ENCODE measurements at places on chromosomes 7 and 10. TPM values are rescaled to one million over a fixed set of nuclear protein-coding genes. Genes with fewer than 3 reads are reported as not detected.

DNA sequence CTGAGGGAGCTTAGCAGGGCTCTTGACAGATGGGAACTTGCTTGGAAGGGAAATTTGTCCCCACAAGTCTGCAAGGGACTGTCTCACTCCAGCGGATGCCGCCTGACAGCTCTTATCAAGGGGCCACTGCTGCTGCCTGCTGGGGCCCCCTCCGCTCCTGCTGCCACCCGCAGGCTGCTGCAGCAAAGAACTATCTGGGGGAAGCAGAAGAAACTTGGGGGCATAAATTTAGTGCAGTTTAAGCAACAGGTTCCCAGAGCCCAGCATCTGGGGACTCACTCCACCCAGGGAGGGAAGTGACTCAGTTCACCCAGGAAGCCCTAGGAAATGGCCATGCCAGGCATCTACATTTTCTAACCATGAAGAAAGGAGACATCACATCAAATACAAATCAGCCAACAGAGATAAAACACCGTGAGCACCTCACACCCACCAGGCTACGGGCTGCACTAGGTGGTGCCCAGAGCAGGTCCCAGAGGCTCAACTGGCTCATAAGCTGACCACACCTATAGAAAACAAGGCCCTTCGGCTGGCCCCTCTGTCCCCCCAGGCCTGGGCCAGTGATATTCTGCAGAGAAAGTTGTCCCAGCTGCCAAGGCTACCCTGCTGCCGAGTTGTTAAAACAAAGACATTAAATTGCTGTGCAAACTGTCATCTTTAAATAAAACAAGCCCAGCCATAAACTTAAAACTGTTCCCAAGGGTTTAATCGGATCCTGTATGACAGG, 3.7 kb downstream of the RGS10 start:
- H3K36me3 ChIP-seq = no peaks in the 10 kb centered on the region
- H3K27ac ChIP-seq = no peak overlapping the region
- no peak overlapping the region for H3K4me3 ChIP-seq
- DNase-seq = no peak

FAM25G gene
- not detected for total RNA-seq

LIPN gene
- not detected for total RNA-seq

PTF1A gene
- not detected for total RNA-seq

COL1A2 gene
- 42.8 TPM for total RNA-seq

DNA sequence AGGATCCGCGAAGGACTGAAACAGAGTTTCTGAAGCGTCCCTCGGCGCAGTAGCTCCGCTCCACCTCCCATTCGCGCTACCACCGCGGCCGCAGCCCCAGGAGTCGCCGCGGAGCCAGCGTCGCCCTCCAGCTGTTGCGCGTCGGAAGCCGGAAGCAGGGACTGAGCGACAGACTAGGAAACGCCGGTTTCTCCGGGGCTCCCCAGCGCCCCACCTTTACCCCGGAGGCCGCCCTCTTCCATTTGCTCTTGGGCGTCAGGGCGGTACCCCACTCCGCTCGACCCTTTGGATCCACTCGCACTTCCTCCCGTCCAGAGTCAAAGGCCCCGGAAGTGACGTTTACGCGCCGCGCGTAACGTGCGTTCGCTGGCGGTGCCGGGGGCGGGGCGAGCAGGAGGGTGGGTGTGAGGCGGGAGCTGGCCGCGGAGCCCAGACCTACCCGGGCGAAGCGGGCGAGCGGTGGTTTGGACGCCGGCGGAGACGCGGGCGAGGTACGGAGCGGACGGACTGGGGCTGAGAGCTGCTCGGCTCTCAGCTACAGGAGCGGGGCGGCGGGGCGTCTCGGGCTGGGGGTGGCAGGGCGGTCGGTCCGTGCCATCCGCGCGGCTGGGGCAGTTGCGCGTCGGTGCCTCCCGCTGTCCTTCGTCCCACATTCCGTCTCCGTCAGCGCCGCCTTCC, at the start of gene RABGEF1:
RABGEF1 (plus strand) TSS at position 432 of the 678 bp plus-strand sequence. CDS start 31,167 bp downstream, outside the sequence.
- H3K4me1 ChIP-seq = no peaks in the 10 kb centered on the region
- peak within 1 kb of the TSS; percentile 93 for H3K4me3 ChIP-seq
- H3K36me3 ChIP-seq = peaks cover 20% of the 10 kb centered on the region
- no peak within 1 kb of the TSS for H3K27ac ChIP-seq
- H3K27me3 ChIP-seq = no peaks in the 10 kb centered on the region
- peak; percentile 96 for DNase-seq

DNA sequence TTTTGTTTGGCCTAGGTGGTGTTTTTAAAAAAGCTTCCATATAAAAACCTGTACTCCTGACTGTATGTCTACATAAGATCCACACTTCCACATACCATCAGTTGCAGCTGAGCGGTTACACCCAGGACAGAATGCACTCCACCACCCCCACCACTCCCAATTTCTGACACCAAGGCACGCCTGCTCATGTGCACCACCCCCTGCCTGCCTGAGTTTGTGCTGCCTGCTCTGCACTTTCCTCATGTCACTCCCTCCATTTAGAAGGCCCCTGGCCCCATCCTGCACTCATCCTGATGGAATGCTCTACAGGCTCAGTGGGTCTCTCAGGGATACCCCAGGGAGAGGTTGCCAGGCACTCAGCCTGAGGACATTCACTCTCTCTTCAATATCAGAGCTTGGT, 6.5 kb downstream of the VPS41 start:
- H3K4me1 ChIP-seq = no peaks in the 10 kb centered on the region
- H3K36me3 ChIP-seq = peaks cover 6% of the 10 kb centered on the region
- no peak overlapping the region for H3K27ac ChIP-seq
- no peak overlapping the region for H3K4me3 ChIP-seq
- DNase-seq = no peak
- H3K27me3 ChIP-seq = no peaks in the 10 kb centered on the region

DNA sequence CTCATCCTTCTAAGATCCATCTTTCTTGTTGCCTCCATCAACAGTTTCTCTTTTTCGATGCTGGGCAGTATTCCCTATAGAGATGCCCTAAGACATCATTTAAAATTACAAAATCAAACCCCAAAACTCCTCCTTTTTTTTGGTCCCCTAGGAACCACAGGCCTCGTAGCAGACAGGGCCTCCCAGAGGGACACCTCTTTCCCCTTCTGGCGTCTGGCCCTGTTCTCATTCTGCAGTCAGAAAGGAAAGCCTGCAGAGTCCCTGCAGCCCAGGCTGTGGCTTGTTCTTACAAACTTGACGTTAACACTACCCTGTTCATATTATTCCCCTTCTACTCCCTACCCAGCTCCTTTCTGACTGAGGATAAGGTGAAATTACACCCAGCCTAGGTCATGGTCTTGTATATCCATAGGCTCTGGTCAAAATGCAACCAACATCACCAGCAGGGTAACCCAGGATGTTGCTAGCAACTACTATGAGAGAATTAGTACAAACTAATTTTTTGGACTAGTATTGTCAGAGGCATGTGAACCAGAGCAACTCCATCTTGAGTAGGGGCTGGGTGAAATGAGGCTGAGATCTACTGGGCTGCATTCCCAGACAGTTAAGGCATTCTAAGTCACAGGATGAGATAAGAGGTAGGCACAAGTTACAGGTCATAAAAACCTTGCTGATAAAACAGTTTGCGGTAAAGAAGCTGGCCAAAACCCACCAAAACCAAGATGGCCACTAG, 3.5 kb upstream of the EPHA1 start:
- H3K36me3 ChIP-seq = 0 out of 2 replicates have a peak, but pooled peaks cover 2% of the 10 kb centered on the region
- no peak for DNase-seq
- no peak overlapping the region for H3K4me3 ChIP-seq
- H3K27ac ChIP-seq = no peak overlapping the region
- peaks cover 23% of the 10 kb centered on the region for H3K4me1 ChIP-seq

SLC13A1 gene
- not detected for total RNA-seq

CCL24 gene
- not detected for total RNA-seq

DNA sequence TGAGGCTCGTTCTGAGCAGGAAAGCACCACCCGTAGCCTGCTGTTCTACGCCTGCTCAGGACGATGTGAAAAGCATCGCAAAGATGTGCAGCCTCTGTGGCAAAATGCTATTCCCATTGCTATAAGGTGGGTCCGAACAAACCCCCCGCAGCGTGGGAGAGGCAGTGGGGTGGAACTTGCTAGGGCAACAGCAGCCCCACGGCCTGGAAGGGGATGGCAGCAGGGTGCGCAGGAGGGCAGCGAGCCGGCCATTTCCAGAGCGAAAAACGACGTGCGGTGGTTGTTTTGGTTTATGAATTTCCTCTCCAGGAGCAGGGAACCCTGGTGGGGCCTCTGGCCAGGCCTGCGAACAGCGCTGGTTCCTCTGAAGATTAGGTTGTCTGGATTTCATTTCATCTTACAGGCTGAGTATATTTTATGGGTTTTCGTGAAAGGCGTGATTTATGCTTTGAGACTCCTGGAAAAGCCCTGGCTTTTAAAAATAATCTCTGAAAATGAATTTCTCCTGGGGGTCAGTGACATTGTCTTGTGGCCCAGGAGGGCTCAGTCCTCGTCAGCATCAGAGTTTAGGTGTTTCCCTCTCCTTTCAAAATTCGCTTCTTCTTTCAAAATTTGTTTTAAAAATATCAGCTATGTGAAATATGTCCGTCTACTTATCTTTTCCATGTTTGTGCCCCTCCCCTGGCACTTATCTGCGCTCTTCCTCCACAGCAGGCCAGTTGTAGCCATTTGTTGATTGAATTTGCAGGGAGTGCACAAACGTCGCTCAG, 42.3 kb upstream of the UBE3C start:
- H3K27ac ChIP-seq = no peak overlapping the region
- no peaks in the 10 kb centered on the region for H3K27me3 ChIP-seq
- no peak overlapping the region for H3K4me3 ChIP-seq
- DNase-seq = no peak

DNA sequence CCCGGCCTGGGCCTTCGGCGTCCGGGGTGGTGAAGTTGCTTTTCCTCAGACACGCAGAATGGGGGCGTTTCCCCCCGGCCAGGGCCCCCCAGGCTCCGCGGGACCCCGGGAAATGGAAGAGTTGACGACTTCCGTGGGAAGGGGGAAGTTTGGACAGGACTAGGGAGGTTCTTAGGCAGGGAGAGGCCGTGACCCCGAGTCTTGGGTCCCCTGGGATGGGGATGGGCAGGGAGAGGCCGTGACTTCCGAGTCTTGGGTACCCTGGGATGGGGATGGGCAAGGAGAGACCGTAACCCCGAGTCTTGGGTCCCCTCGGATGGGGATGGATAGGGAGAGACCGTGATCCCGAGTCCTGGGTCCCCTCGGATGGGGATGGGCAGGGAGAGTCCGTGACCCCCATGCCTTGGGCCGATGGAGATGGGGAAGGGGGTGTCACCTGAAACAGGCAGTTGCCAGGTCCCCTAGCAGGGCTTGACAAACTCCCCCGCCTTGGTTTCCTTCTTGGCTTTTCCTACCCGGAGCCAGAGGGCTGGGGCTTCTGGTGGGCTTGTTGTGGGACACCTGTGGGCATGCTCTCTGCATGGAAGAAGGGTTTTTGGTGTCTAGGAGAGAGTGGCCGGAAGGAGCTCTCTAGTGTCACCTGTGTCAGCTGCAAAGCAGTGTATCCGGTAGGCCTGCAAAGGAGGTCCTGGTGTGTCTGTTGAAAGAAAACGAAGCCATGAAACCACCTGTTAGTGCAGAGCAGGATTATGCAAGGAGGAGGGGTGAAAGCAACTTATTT, 1.1 kb downstream of the TRRAP start:
- H3K4me1 ChIP-seq = no peaks in the 10 kb centered on the region
- DNase-seq = peak; percentile 49
- H3K36me3 ChIP-seq = peaks cover 39% of the 10 kb centered on the region
- no peak overlapping the region for H3K27ac ChIP-seq
- H3K4me3 ChIP-seq = peak overlapping the region; percentile 86

UTF1 gene
- total RNA-seq = 31.5 TPM

GRCh38 chr7:140006600-140006999, 56.2 kb downstream of the PARP12 start:
- H3K27ac ChIP-seq = no peak overlapping the region
- no peaks in the 10 kb centered on the region for H3K36me3 ChIP-seq
- H3K4me3 ChIP-seq = no peak overlapping the region

IL2RA gene
- not detected for total RNA-seq

GRCh38 chr7:73340514-73340913, 12.6 kb downstream of the FKBP6 start:
- no peak overlapping the region for H3K4me3 ChIP-seq
- no peaks in the 10 kb centered on the region for H3K36me3 ChIP-seq
- DNase-seq = peak; percentile 79
- peaks cover 2% of the 10 kb centered on the region for H3K4me1 ChIP-seq
- no peaks in the 10 kb centered on the region for H3K27me3 ChIP-seq

SAMD9L gene
- total RNA-seq = not detected

DNA sequence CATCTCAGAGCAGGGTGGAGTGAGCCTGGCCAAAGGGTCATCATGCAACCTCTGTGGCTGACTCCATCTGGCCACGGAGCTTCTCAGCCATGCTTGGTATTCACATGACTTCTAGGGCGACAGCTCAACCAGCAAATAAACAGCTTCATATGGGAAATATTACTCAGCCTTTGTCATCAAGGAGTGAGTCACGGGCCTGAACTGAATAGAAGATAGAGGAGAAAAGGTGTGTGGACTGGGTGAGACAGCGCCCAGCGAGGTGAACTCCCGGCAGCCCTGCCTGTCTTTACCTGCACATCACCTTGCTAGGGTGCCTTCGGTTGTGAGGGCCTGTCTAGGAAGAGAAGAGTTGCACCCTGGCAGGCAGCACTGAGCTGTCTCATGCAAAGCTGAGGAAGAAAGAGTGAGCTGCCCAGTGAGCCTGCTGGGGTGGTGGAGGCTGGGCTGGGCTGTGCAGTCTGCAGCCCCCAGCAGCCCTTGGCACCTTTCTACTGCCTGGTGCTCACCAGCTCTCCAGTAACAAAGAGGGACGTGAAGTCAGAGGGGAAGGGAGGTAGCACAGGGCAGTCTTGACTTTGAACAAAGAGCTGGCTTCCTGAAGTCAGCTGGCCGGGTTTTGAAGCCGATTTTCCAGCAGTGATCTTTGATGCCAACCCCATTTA, 114.2 kb downstream of the EGFR start:
- no peak for DNase-seq
- no peaks in the 10 kb centered on the region for H3K4me1 ChIP-seq
- H3K4me3 ChIP-seq = no peak overlapping the region
- H3K36me3 ChIP-seq = no peaks in the 10 kb centered on the region
- H3K27ac ChIP-seq = no peak overlapping the region

SPDYE5 gene
- total RNA-seq = not detected

DNA sequence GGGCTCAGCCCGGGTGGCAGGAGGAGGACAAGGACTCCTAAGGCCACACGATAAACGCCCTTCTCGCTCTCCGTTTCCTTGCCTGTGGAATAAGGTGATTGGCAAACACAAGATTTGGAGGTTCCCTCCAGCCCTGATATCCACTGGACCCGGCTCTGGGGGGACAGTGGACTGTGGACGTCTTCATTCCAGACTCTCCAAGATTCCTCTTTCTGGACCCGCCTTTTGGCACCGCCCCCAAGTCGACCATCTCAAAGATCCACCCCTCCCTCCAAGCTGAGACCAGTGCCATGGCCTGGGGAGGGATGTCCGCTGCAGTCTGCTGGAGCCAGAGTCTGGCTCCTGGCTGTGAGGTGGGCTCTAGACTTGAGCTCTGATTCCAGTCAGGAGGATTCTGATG, 23.6 kb downstream of the ZNF783 start:
- H3K4me3 ChIP-seq = peak overlapping the region; percentile 90
- H3K27ac ChIP-seq = no peak overlapping the region
- DNase-seq = no peak
- H3K27me3 ChIP-seq = no peaks in the 10 kb centered on the region

All from H9 (cell line).